ENCODE measurements at places on chromosomes 16 and 17.
A peak's percentile ranks its signal among the peaks of the same experiment; 100 is the strongest.

DNA sequence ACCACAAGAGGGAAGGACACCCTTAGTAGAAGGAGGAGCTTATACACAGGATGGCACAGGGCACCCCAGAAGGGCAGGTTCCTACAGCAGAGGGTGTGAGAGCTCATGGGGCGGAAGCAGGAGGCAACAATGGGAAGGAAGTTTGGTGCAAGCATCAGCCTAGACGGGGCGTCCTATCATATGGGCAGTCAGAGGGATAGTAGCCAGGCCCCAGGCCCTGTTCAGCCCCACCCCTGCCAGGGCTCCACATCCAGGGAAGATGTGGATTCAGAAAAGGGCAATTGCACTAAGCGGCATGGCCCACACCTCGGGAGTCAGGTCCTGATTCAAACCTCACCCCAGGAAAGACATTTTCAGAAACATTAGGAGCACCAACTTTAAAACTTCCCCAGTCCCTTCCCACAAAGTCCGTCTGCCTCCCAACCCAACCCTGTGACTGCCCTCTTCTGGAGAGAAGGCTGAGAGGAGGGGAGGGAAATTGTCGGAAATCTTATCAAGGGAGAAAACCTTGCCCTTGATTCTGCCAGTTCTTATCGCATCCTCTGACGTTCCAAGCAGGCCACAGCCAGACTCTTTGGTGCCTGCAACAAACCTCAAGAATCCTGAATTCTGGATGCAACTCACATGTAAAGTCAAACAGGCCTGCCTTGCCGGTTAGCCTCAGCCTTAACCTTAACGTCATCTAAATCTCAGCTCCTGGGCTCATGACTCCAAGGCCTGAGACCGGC lies 198.8 kb upstream of the CDH5 start:
- DNase-seq, result no peak

GRCh38 chr16:70689035-70689969 lies 3.4 kb upstream of the MTSS2 start:
- no peak for DNase-seq

GRCh38 chr16:78154729-78155461 lies 55.4 kb downstream of the WWOX start:
- no peak for DNase-seq

- DNase-seq, result no peak
These were observed 82.5 kb downstream of the OR1D5 start for GRCh38 chr17:2980904-2981246.

DNA sequence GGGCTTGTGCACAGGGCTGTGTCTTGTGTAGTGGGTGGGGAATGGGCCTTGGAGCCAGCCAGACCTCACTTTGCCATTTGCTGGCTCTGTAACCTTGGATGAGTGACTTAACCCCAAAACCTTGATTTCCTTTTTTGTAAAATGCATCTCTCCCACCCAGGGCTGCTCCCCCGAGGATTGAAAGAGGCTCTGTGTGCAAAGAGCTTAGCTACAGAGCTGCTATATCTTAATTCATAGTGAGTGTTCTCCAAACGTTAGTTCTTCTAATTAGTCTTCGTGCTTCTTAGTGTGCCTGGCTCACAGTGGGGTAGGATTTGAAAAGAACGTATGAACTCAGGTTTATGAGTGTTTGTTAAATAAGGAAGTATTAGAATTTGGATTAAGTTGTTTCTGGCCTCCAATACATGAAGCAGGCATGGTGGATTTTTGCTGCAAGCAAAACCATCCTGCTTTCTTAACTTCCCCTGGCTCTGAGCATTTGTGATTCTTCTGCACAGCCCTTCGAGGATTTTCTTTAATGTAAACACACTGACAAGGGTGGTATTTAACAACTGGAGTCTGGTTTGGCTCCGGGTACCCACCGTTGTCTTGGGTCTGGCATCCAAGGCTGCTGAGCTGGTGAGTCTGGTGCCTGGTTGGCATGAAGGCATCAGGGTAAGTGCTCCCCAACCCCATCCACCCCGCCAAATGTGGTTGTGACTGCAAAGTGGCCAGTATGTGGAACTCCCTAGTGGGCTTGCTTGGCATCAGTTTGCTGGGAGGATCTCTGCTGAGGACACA lies 29.7 kb downstream of the KSR1 start:
- DNase-seq, result peak; percentile 41

- no peak for DNase-seq
These were observed 20.4 kb upstream of the PPM1D start for GRCh38 chr17:60579551-60579950.

GRCh38 chr16:50252082-50252611 lies 14.2 kb upstream of the ADCY7 start:
- peak; percentile 73 for DNase-seq

- no peak for DNase-seq
These were observed 10.5 kb downstream of the NUDT16L1 start for GRCh38 chr16:4703906-4704305.

DNA sequence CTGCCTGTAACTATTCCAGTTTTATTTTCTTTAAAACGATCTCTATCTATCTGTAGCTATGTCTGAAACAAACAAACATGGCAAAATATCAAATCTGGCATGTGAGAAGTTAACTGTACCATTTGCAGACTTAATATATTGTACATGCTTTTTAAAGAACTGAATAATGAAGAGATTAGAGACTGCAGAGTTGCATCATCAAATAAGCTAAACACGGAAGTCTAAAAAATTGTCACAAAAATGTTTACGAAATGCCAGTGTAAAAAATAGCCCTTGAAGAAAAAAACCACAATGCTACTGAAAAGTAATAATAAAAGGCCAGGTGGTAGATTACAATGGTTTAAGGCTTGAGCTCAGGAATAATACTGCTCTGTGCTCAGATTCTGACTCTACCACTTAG lies 43.1 kb downstream of the HS3ST3A1 start:
- DNase-seq, result no peak

- DNase-seq, result no peak
These were observed 428.8 kb downstream of the WWOX start for GRCh38 chr16:78528265-78528664.

DNA sequence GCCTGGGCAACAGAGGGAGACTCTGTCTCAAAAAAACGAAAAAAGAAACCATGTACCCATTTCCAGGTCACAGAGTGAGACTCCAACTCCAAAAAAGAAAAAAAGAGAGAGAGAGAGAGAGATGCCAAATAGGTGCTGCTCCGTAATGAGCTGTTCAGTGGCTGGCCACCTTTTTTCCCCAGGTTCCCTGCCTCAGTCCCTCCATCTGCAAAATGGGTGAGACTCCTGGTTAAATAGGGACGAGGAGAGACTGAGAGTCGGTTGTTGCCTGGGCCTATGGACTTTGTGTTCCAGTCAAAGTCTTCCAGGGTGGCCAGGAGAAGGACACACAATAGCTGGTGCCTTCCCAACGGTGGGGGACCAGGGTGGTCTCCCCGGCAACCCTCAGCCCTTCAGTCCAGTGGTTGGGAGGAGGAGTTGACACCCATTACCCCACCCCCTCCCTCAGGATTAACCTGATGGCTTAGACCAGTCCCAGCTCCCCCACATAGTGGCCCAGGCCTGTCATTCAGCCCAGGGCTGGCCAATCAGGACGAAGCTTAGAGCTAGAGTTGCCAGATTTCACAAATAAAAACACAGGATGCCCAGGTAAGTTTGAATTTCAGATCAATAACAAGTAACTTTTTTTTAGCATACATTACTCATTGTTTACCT lies 258.2 kb downstream of the PARN start:
- no peak for DNase-seq

DNA sequence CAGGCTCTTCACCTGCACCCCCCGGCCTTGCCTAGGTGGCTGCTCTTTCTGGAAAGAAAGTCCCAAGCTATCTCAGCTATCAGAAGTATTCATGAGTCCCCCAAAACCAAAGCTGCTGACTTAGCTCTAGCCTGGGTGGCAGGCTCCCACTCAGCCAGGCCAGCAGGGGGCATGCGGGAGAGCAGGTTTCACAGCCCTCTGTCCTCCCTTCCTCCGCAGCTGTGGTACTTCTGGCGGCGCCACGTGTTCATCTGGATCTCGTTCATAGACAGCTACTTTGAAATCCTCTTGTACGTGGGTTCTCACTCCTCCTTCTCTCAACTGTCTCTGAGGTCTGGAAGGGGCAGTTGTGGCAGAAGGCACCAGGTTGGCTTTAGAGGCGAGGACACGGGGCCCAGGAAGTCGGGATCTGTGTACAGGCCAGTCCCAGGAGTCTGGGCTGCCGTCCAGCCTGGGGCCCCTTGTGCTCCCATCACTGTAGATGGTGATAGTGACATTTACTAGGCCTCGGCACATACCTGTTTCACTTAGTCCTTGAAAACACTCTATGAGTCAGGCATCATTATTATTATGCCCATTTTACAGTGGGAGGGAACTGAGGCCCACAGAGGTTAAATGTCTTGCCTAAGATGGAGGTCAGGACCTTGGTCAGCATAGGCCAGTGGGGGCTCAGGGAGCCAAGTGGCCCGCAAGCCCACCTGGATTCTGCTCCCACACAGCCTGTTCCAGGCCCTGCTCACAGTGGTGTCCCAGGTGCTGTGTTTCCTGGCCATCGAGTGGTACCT lies 12.9 kb downstream of the TRPV2 start:
- DNase-seq, result no peak

GRCh38 chr17:50935221-50935995 lies 69.3 kb upstream of the TOB1 start:
- DNase-seq, result peak; percentile 98

DNA sequence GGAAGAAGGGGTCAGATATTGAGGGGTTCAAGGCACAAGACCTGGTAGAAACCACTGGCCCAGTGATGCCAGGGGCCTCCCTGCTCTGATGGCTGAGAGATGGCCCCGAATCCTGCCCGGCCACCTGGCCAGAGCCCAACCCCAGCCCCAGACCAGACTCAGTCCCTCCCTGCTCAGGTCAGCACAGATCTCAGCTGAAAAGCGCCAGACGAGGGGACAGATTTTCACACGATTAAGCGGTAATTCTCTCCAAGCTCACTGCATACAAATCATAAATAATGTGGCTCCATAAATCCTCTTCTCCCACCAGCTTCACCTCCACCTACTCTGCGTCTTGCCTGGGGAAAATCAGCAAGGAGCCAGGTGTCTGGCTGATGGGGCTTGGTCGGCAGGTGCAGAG lies 57.1 kb downstream of the ENGASE start:
- no peak for DNase-seq

- no peak for DNase-seq
These were observed 52.1 kb downstream of the KLHDC4 start for GRCh38 chr16:87713451-87714229.
